Endodermal cell (in vitro differentiated cells): ENCODE measurements at places on chromosomes 5 and 9. TPM values are rescaled to one million over a fixed set of nuclear protein-coding genes. Genes with fewer than 3 reads are reported as not detected.

C9orf153 gene
- 0.51 to 0.99 TPM (median 0.53 TPM) in 3 replicates for total RNA-seq

GRCh38 chr9:18981476-18982261 lies 51.3 kb downstream of the SAXO1 start:
- H3K36me3 ChIP-seq = no peaks in the 10 kb centered on the region
- no peaks in the 10 kb centered on the region for H3K4me1 ChIP-seq
- no peaks in the 10 kb centered on the region for H3K27me3 ChIP-seq
- DNase-seq = no peak

DNA sequence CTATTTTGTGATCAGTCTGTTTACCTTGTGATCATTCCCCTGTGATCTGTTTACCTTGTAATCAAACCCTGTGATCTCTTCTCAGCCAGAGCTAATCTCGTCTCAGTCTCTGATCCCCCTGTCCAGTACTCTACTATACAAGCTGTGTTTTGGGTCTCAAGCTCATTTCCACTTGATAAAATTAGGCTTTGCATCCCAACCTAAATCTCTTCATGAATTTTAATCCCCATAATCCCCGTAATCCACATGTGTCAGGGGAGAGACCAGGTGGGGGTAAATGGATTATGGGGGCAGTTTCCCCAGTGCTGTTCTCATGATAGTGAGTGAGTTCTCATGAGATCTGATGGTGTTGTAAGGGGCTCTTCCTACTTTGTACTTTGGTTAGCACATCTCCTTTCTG lies 157.2 kb downstream of the PRR16 start:
- H3K4me3 ChIP-seq = no peak overlapping the region
- H3K36me3 ChIP-seq = no peaks in the 10 kb centered on the region
- no peaks in the 10 kb centered on the region for H3K4me1 ChIP-seq
- peaks cover 95% of the 10 kb centered on the region for H3K27me3 ChIP-seq

IL4 gene
- total RNA-seq = not detected in 2 replicates

FXN gene
- 32.7 and 34.1 TPM in 2 replicates for total RNA-seq

DNA sequence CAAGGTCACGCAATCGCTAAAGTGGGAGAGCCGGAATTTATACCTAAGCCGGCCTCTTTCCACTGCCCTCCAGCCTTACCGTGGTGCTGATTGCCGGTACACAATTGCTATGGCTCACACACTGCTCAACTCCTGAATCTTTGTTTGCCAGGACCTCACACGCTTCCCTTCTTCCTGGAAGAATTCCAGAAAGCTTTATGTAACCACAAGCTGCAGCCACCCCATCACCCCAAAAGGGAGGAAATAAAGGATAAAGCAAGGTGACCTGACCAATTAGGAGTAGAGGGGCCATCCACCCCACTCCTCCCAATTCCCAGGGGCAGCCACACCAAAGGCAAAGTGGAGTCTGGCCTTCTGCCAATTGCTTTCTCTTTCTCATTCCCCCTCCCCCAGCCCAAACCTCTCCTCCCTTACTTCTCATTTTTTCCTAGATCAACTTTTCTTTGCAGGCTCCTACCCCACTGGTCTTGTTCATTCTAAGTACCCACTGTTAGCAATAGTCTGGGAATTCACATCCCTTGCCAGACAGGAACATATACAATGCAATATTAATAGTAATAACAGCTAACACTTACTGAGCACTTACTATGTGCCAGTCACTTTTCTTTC lies 18.0 kb upstream of the CDC23 start:
- H3K4me3 ChIP-seq = no peak overlapping the region
- no peak overlapping the region for H3K27ac ChIP-seq
- peaks cover 6% of the 10 kb centered on the region for H3K27me3 ChIP-seq
- no peaks in the 10 kb centered on the region for H3K36me3 ChIP-seq
- DNase-seq = no peak

DNA sequence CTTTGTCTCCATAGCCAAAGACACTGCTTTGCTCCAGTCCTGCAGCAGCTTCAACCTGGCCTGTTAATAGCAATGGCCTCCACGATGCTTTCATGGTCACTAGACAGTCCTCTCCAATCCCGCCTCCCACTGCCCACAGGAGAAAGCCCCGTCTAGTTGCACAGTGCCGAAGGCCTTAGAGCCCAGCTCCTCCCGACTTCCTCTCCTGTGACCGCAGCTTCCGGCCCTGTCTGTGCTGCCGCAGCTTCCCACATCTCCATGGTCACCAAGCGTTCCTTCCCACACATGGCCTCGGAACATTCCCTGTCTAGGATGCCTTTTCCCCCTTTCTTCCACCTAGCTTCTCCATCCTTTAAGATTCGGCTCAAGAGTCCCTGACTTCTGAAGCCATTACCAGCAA lies 23.4 kb downstream of the PCA3 start:
- H3K4me1 ChIP-seq = no peaks in the 10 kb centered on the region
- no peak overlapping the region for H3K4me3 ChIP-seq
- no peak overlapping the region for H3K27ac ChIP-seq
- no peaks in the 10 kb centered on the region for H3K27me3 ChIP-seq
- no peak for DNase-seq

NUTM2G gene
- total RNA-seq = not detected in 2 replicates

DOCK8 gene
- total RNA-seq = 25.8 and 28.1 TPM in 2 replicates

DNA sequence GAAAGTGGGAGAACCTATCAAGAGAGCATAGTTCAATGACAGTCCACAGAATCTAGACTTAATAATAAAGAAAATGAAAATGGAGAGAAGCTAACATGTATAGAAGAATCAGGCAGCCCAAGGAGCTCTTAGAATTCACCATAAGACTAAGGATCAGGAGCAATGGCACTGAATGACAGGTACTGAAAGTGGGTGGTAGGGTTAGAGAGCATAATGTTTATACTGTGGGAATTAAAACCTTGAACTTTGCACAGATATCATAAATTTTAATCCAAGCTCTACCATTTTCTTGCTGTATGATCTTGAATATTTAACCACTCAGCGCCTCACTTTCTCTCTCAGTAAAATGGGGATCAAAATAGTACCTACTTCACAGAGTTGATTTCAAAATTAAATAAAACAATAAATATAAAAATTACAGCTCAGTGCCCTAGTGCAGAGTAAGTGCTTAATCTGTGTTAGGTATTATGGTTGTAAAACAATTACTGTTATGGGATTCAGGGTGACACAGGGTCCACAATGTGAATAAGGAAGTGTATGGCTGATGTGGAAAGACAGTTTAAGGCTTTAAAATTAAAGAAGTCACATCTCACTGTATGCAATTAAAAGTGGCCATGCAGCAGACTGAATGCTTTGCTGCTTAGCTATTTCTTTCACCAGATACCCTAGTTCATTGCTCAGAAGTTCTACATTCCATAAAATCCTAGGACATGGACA lies 319.8 kb downstream of the HINT1 start:
- no peak overlapping the region for H3K27ac ChIP-seq
- DNase-seq = no peak
- H3K27me3 ChIP-seq = no peaks in the 10 kb centered on the region
- no peaks in the 10 kb centered on the region for H3K4me1 ChIP-seq
- H3K36me3 ChIP-seq = no peaks in the 10 kb centered on the region
- H3K4me3 ChIP-seq = no peak overlapping the region

- peak within 1 kb of the TSS; percentile 96 for H3K4me3 ChIP-seq
- H3K36me3 ChIP-seq = peaks cover 33% of the 10 kb centered on the region
- peak; percentile 100 for DNase-seq
- peak within 1 kb of the TSS; percentile 97 for H3K27ac ChIP-seq
- peaks cover 11% of the 10 kb centered on the region for H3K4me1 ChIP-seq
These were observed at the start of gene ETF1 for GRCh38 chr5:138542956-138543729. Gene ETF1, minus strand, starts transcription at chr5:138543236. Its CDS starts 318 bp downstream, at chr5:138542918.

LCN1 gene
- total RNA-seq = not detected in 3 replicates

DNA sequence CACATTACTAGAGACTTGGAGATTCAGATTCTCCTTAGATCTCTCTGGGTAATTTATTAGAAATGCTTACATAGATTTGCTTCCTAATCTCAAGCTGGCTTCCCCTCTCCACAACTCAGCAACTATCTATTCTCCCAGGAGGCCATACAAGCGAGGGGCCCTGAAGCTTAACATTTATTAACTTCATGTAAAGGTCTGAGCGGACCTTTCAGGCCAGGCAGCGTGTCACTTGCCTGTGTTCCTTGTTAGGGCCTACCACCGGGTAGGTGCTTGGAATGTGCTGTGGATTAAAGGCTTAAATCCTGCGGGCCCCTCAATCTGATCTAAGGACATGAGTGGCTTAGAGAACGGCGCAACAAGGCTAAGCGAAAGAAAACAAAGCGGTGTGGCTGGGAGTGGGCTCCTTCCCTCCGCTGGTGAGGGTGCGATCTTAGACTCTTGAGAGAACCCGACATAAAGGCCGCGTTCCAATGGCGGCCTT lies 712 bp upstream of the HSPA4 start:
- DNase-seq = no peak
- no peaks in the 10 kb centered on the region for H3K27me3 ChIP-seq
- H3K27ac ChIP-seq = peak overlapping the region; percentile 99
- H3K4me1 ChIP-seq = peaks cover 12% of the 10 kb centered on the region
